ENCODE measurements at places on chromosomes 16 and 17. TPM values are rescaled to one million over a fixed set of nuclear protein-coding genes. Genes with fewer than 3 reads are reported as not detected.

DNA sequence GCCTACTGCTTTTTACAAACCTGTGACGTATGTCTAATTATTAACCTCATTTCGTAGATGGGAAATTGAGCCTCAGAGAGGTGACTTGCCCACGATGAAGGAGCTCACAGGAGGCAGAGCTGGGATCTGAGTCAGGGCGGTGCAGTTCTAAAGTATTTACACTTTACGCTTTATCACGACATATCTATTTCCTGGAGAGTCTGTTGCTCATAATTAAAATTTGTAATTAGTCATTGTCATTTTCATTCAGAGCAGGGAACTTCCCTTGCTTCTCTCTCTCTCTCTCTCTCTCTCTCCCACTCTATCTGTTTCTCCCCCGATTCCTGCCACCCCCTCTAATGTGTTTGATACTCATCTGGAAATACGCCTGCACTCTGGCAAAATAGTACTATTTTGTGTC, 5.9 kb downstream of the SLC5A11 start:
- peaks cover 8% of the 10 kb centered on the region for H3K4me1 ChIP-seq
- H3K36me3 ChIP-seq, result no peaks in the 10 kb centered on the region
- no peak overlapping the region for H3K27ac ChIP-seq
- H3K27me3 ChIP-seq, result no peaks in the 10 kb centered on the region

DNA sequence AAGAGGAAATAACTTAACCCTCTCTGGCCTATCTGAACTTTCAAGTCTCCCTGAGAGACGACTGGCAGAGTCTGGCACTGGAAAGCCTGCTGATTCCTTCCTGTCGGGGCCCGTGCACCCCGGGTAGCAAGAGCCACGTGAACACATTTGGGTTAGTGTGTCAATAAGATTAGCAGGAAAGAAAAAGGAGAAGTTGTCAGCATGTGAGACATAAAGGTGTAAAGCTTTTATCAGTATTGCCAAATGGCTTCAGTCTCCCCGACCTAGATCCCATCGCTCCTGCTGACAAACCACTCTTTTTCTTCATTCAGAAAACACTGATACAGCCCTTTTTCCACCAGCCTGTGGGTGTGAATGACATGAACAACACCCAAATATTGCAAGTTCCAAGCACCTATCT, 74.4 kb downstream of the CCT6B start:
- no peak for DNase-seq
- no peaks in the 10 kb centered on the region for H3K4me1 ChIP-seq
- no peak overlapping the region for H3K4me3 ChIP-seq
- H3K27ac ChIP-seq, result no peak overlapping the region
- H3K27me3 ChIP-seq, result peaks cover 40% of the 10 kb centered on the region

GRCh38 chr17:76872221-76872873, 4.1 kb downstream of the MGAT5B start:
- no peak for DNase-seq
- H3K36me3 ChIP-seq, result peaks cover 8% of the 10 kb centered on the region
- H3K4me3 ChIP-seq, result no peak overlapping the region
- H3K27me3 ChIP-seq, result peaks cover 26% of the 10 kb centered on the region

DNA sequence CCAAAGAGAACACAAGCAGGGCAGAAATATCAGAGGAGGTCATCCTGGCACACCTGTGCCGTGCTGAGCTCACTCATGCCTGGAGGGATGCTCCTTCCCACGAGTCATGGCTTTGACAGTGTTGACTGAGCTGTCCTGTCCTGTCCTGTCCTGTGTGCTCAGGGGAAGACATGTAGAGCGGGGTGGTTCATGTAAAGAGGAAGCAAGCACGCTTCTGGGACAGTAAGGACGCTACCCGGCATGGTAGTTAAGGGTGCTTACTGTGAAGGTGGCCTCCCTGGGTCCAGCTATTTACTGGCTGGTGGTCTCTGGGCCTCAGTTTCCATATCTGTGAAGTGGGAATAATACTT, 398 bp downstream of the LGALS9 start:
- H3K27ac ChIP-seq, result peak overlapping the region; percentile 92
- peak overlapping the region; percentile 92 for H3K4me3 ChIP-seq
- peaks cover 18% of the 10 kb centered on the region for H3K4me1 ChIP-seq
- no peaks in the 10 kb centered on the region for H3K27me3 ChIP-seq
- H3K36me3 ChIP-seq, result no peaks in the 10 kb centered on the region

GRCh38 chr17:53629188-53629587, 193.5 kb upstream of the KIF2B start:
- H3K36me3 ChIP-seq, result no peaks in the 10 kb centered on the region
- no peak for DNase-seq
- no peak overlapping the region for H3K27ac ChIP-seq
- no peaks in the 10 kb centered on the region for H3K4me1 ChIP-seq
- no peaks in the 10 kb centered on the region for H3K27me3 ChIP-seq
- H3K4me3 ChIP-seq, result no peak overlapping the region

DNA sequence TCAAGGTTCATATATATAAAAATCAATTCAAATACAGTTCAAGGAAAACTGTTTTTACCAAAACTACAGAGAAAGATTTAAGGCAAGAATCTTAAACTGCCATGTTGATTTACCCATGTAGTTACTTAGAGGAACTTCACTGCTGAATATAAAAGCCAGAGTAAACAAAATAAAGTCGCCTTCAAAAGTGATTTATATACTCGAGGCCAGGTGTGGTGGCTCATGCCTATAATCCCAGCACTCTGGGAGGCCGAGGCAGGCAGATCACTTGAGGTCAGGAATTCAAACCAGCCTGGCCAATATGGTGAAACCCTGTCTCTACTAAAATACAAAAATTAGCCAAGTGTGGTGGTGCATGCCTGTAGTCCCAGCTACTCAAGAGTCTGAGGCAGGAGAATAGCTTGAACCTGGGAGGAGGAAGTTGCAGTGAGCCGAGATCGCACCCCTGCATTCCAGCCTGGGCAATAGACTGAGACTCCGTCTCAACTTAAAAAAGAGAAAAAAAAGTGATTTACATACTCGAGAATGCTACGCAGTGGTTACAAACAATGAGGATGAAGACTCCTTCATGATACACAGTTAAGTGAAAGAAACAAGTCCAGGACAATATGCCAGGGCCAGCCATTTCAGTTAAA, 54.1 kb upstream of the CNEP1R1 start:
- H3K36me3 ChIP-seq, result no peaks in the 10 kb centered on the region
- peaks cover 34% of the 10 kb centered on the region for H3K27me3 ChIP-seq
- no peak for DNase-seq
- no peak overlapping the region for H3K4me3 ChIP-seq
- no peak overlapping the region for H3K27ac ChIP-seq

DNA sequence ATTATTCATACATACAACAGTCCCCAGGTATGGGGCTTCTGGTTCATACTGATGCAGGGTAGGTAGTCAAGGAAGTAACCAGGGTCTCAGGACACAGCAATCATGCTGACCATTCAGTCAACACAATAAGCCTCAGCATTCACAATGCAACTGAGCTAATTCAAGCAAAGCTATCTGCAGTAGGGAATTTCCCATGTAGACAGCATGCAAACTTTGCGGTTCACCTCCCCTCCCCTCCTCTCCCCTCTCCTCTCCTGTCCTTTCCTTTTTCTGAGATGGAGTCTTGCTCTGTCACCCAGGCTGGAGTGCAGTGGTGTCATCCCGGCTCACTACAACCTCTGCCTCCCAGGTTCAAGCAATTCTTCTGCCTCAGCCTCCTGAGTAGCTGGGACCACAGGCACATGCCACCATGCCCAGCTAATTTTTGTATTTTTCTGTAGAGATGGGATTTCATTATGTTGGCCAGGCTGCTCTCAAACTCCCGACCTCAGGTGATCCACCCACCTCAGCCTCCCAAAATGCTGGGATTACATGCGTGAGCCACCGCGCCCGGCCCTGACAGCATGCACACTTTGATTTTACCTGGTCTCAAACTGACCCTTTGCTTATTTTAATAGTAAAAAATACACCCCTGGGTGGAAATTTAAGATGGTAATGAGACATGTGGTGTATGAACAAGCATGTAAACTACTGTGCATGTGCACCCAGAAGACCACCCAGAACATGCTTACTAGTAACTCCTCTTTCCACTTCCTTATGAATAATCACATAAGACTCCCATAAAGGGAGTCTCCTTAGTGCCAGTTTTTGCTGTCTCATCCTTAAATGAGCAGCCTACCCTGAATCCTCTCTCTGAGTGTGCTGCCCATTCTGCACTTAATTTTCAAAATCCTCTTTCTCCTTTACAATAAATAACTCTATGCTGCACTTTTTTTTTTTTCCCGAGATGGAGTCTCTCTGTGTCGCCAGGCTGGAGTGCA, 9.3 kb upstream of the RNF135 start:
- DNase-seq, result no peak
- H3K36me3 ChIP-seq, result no peaks in the 10 kb centered on the region
- H3K4me1 ChIP-seq, result no peaks in the 10 kb centered on the region
- no peak overlapping the region for H3K4me3 ChIP-seq
- peaks cover 12% of the 10 kb centered on the region for H3K27me3 ChIP-seq

GRCh38 chr17:80114758-80115157, 13.4 kb downstream of the GAA start:
- no peak overlapping the region for H3K4me3 ChIP-seq
- no peaks in the 10 kb centered on the region for H3K27me3 ChIP-seq
- no peaks in the 10 kb centered on the region for H3K36me3 ChIP-seq
- H3K4me1 ChIP-seq, result no peaks in the 10 kb centered on the region

GRCh38 chr17:2898255-2898926, 102.2 kb downstream of the RAP1GAP2 start:
- no peak for DNase-seq
- H3K4me3 ChIP-seq, result no peak overlapping the region
- peak overlapping the region; percentile 36 for H3K27ac ChIP-seq
- H3K27me3 ChIP-seq, result no peaks in the 10 kb centered on the region

- H3K27me3 ChIP-seq, result no peaks in the 10 kb centered on the region
- no peaks in the 10 kb centered on the region for H3K4me1 ChIP-seq
- H3K27ac ChIP-seq, result no peak overlapping the region
- no peak for DNase-seq
Measured at GRCh38 chr16:9054460-9054859, 37.0 kb upstream of the HAPSTR1 start.

GRCh38 chr16:11976850-11977375, 379 bp downstream of the SNX29 start:
- peak overlapping the region; percentile 99 for H3K27ac ChIP-seq
- no peak for DNase-seq
- peaks cover 4% of the 10 kb centered on the region for H3K36me3 ChIP-seq

GRCh38 chr17:44198721-44199552, 747 bp downstream of the ATXN7L3 start:
- H3K27me3 ChIP-seq, result no peaks in the 10 kb centered on the region
- H3K4me3 ChIP-seq, result peak overlapping the region; percentile 76
- no peaks in the 10 kb centered on the region for H3K36me3 ChIP-seq
- H3K4me1 ChIP-seq, result peaks cover 35% of the 10 kb centered on the region

- H3K4me3 ChIP-seq, result peak overlapping the region; percentile 71
- H3K27ac ChIP-seq, result peak overlapping the region; percentile 53
- H3K4me1 ChIP-seq, result peaks cover 36% of the 10 kb centered on the region
- no peak for DNase-seq
Measured at GRCh38 chr16:28212532-28212873, 738 bp upstream of the XPO6 start.

DNA sequence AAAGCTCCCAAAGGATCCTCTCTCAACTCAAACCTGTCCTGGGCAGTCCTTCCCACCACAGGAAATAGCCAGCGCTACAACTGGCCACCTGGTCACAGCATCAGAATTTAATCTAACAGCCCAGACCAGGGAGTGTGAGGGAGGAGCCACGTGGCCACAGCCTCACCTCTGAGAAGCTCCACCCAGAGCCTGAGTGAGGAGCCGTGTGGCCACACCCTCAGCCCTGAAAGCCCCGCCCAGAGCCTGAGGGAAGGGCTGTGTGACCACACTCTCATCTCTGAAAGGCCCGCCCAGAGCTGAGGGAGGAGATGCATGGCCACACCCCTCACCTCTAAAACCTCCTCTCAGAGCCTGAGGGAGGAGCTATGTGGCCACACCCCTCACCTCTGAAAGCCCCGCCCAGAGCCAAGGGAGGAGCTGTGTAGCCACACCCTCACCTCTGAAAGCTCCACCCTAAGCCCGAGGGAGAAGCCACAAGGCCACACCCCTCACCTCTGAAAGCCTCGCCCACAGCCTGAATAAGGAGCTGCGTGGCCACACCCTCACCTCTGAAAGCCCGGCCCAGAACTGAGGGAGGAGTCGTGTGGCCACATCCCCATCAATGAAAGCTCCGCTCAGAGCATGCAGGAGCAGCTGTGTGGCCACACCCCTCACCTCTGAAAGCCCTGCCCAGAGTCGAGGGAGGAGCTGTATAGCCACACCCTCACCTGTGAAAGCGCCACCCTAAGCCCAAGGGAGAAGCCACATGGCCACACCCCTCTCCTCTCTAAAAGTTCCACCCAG, 28.6 kb downstream of the SLC38A8 start:
- H3K27ac ChIP-seq, result no peak overlapping the region
- H3K4me3 ChIP-seq, result no peak overlapping the region
- H3K27me3 ChIP-seq, result no peaks in the 10 kb centered on the region

GRCh38 chr17:7997186-7997585, 5.2 kb upstream of the GUCY2D start:
- H3K4me3 ChIP-seq, result no peak overlapping the region
- H3K36me3 ChIP-seq, result no peaks in the 10 kb centered on the region
- peaks cover 20% of the 10 kb centered on the region for H3K27me3 ChIP-seq
- peaks cover 7% of the 10 kb centered on the region for H3K4me1 ChIP-seq
- no peak overlapping the region for H3K27ac ChIP-seq
- DNase-seq, result no peak

DNA sequence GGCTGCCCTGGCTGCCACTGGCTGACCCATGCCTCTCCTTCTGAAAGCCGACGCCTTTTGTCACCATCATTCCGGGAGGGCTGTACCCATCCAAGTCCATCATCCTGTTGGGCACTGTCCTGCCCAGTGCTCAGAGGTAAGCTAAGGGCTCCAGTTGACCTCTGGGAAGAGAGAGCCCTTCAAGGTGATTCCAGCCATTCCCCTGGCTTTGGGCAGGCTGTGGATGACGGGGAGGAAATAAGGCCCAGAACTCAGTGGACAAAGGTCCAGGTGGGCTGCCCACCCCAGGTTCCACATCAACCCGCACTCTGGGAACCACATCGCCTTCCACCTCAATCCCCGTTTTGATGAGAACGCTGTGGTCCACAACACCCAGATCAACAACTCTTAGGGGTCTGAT, 45.8 kb downstream of the NOS2 start:
- H3K27ac ChIP-seq, result no peak overlapping the region
- no peaks in the 10 kb centered on the region for H3K4me1 ChIP-seq
- DNase-seq, result no peak
- H3K4me3 ChIP-seq, result no peak overlapping the region

GRCh38 chr17:13635951-13636350, 34.2 kb upstream of the HS3ST3A1 start:
- H3K27me3 ChIP-seq, result peaks cover 18% of the 10 kb centered on the region
- no peaks in the 10 kb centered on the region for H3K4me1 ChIP-seq
- H3K4me3 ChIP-seq, result no peak overlapping the region
- no peaks in the 10 kb centered on the region for H3K36me3 ChIP-seq

VWA3A gene
- total RNA-seq, result not detected

PIK3R5 gene
- 119 TPM for total RNA-seq

TLK2 gene
- total RNA-seq, result 58.7 TPM

GALNS gene
- 46.3 TPM for total RNA-seq

PPY gene
- not detected for total RNA-seq

TPSAB1 gene
- total RNA-seq, result 6.6 TPM

BIRC5 gene
- 100 TPM for total RNA-seq

Measured in natural killer cell treated with Interleukin-12 subunit alpha and Interleukin-12 subunit beta and Interleukin-15 and Interleukin-18, amount 100 ng/mL, for 72 hours (primary cell).